ENCODE measurements at places on chromosomes 5 and 9.

DNA sequence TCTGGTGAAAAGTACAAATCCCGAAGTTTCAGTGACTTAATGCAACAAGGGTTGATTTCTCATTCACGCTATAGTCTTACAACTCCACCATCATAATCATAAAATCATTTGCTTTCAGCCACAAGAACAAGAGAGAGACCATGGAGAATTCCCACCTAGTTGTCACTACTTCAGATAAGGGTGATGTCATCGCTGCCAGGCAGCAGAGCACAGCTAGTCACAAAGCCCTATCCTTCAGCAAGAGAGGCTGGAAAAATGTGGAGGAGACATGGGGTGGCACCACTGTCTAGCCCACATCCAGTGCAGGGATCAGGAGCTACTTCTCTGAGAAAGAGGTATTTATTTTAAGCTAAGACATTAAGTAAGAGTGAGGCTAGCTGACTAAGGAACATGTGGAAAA lies 356.1 kb downstream of the YTHDC2 start:
- no peak for DNase-seq

GRCh38 chr5:172872997-172873491 lies 39.0 kb downstream of the ERGIC1 start:
- DNase-seq = no peak

- DNase-seq = no peak
These were observed 16.9 kb upstream of the TNFSF15 start for GRCh38 chr9:114822708-114823107.

DNA sequence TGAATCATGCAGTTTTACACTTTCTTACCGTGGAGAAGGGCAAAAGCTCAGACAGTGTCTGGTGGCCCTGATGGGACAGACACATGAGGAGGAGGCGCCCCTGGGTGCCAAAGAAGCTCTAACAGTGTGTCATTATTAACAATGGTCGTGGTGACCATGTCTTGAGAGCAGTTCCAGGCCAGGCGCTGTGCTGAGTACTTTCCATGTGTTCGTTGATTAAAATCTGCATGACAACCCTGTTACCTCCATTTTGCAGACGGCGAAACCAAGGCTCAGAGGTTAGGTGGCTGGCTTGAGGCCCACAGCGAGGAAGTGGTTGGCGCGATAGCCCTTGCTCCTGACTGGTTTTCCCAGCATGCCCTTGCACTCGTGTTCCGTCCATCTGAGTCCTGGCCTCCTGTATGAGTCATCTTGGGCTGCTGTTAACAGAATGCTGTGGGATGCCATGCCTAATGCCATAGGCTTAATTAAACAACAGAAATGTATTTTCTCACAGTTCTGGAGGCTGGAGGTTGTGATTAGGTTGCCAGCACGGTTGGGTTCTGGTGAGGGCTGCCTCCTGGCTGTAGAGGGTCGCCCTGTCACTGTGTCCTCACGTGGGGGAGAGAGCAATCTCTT lies 92.0 kb downstream of the AMBP start:
- no peak for DNase-seq

- no peak for DNase-seq
These were observed 98.0 kb downstream of the ANKH start for GRCh38 chr5:14773588-14773987.

GRCh38 chr5:168611165-168611564 lies 32.0 kb upstream of the PANK3 start:
- no peak for DNase-seq

DNA sequence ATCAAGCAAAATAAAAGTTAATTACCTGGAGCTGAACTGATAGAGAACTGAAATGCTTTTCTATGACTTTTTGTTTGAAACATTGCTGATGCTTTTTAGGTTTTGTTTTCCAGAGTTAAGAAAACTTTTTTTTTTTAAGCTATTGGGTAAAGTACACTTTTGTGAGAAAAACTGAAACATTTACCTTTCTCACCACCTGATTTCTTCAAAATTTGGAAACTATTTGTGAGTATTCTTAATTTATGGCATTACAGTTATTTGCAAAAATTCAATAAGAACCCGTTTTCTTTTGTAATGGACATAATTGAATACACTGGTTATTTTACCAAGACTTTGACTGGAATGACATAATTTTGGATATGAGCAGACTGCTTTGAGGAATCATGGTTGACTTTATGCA lies 6.6 kb downstream of the C9orf153 start:
- DNase-seq = no peak

DNA sequence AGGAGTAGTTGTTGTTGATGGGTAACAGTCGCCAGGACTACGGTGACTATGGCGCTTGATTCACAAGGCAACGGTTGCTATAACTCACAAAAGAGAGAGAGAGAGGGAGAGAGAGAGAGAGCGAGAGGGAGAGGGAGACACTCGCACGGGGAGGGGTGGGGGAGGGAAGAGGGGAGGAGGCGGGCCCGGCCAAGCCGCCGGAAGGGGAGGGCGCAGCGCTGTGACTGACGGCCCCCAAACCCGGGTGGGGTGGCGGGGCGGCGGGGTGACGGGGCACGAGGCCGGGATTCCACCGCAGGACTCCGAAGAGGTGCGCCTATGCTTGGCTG lies at the start of gene RFX3:
TSS of gene RFX3 (minus strand) at position 166 of the 329 bp plus-strand sequence. CDS start 130,413 bp downstream, outside the sequence.
- peak; percentile 88 for DNase-seq

GRCh38 chr5:83485842-83486241 lies 14.3 kb downstream of the VCAN start:
- DNase-seq = no peak

GRCh38 chr5:134005417-134006061 lies 764 bp upstream of the VDAC1 start:
- DNase-seq = peak; percentile 63

GRCh38 chr5:54442271-54442670 lies 13.2 kb upstream of the HSPB3 start:
- DNase-seq = no peak

DNA sequence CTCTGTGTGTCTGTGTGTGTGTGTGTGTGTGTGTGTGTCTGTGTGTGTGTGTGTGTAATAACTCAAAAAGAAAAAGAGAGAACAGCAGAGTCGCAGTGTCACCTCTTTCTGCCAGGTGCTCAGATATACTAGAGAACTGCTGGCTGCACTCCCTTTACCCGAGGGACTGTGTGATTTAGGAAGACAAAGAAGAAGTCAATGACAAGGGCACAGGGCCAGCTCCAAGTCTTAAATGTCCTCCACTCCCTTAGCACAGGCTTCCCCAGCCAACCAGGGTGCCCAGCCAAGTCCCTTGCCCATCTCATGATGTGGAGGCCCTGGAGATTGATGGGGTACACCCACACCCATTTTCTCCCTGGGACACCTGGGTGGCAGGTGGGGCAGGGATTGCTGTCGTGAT lies 8.7 kb downstream of the CCNJL start:
- no peak for DNase-seq

- peak; percentile 62 for DNase-seq
These were observed 4.0 kb upstream of the PCDHGA1 start for GRCh38 chr5:141326088-141326854.

GRCh38 chr9:110447476-110447875 lies 109.8 kb upstream of the TXNDC8 start:
- DNase-seq = no peak

GRCh38 chr9:15512204-15512603 lies 1.4 kb upstream of the PSIP1 start:
- no peak for DNase-seq

DNA sequence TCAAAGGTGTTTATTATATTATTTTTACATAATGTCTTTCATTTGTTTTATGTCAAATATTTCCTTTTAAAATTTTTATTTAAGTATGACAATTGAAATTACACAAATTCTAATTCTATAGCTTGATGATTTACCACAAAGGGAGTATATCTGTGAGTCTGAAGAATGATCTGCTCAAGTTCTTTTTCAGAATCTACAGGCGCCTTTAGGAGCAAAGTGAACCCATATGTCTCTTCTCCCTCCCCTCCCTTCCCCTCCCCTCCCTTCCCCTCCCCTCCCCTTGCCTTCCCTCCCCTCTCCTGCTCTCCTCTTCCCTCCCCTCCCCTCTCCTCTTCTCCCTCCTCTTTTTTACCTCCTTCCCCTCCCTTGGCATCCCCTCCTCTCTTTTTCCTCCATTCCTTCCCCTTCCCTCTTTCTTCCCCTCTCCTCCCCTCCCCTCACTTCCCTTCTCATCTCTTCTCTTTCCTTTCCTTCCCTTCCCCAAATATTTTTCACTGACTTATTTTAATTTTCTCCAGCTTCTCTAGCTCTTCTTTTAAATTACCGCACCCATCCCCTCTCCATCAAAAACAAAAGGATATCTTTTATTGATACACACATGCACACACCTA lies 495.3 kb upstream of the PIK3R1 start:
- no peak for DNase-seq

- peak; percentile 11 for DNase-seq
These were observed 108.6 kb downstream of the PHF2 start for GRCh38 chr9:93684806-93685543.

GRCh38 chr5:34533582-34534522 lies 122.3 kb upstream of the RAI14 start:
- DNase-seq = no peak

GRCh38 chr5:149583394-149583793 lies 2.1 kb downstream of the ARHGEF37 start:
- DNase-seq = no peak

Data from GM10248 (cell line).